NCI-H524 treated with DMSO at 0.1 percent for 48 hours (cell line): ENCODE measurements at places on chromosomes 6 and 20.

DNA sequence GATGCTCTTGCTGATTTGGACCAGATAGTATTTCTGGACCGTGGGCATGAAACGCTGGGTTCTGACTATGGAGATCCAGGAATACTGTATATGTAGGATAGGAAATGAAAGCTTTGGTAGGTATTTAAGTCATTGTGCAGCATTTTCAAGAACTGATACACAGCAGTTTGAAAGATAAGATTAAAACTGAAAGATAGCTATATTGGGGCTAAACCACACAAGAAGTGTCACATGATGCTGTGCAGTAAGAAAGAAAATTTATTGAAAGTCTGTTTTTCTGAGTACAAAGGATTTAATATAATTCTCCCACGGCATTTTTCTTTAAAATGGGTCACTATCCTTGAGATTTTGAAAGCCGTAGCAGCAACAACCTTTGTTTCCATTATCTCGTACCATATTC, 305 bp downstream of the IL17A start:
- no peak for DNase-seq

GRCh38 chr6:81761197-81761596, 8.7 kb upstream of the TENT5A start:
- DNase-seq, result no peak

GRCh38 chr6:81085431-81085790, 667.1 kb downstream of the TENT5A start:
- no peak for DNase-seq

DNA sequence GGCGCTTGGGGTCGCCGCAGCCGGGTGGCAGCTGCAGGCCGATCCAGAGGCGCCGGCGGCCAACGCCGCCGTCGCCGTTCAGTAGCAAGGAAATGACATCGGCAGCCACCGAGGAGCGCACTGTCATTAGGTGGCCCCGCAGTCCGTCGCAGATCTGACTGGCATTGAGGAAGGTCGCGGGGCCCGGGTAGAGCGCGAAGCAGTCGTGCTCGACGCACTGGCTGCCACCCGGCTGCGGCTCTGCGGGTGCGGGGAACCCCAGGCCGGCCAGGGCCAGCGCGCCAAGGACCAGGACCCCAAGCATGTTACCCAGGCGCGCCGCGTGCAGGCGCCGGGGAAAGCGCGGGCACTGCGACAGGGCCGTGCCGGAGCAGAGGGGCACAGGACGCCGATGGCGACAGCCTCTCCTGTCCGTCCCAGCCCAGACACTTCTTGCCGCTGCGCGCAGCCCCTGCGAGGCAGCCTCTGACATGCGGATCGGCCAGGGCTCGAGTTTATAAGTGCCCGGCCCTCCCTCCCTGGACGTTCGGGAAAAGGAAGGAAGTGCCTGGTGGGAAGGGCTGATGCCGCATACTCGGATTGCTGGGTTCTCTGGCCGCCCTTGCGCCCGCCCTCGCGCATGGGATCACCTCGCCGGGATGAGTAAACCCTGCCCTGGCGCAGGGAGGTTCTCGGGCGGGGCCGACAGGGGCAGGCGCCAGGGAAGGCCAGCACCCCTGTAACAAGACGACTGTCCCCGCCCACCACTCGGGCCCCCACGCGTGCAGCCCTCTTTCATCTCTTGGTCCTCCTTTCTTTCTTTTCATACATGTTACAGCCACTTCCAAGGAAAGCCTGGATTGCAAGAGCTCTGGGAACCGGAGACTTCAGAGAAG, at the start of gene THBD:
TSS of gene THBD (minus strand) at position 472 of the 875 bp plus-strand sequence. CDS start at position 304, 168 bp downstream.
- DNase-seq, result no peak

- no peak for DNase-seq
These were observed 74.7 kb downstream of the FAM217A start for GRCh38 chr6:4004249-4004648.

DNA sequence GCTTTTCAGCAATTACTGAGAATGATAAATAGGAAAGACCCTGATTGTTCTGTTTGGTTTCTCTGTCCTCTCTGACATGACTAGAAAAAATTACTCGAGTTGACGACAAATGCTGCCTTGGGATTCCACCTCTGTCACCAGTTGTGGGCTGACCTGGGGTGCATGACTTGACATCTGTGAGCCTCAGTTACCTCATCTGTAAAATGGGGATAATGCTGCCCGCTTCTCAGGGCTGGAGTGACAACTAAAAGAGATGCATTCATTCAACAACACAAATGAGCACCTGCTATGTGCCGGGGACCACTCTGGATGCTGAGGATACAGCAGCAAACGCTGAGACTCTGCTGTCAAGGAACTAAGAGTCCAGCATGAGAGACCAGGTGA, 94.8 kb downstream of the NFATC2 start:
- DNase-seq, result no peak

- no peak for DNase-seq
These were observed 86.9 kb downstream of the TULP4 start for GRCh38 chr6:158399040-158399700.

- DNase-seq, result no peak
These were observed 933 bp upstream of the ADGRB3 start for GRCh38 chr6:68633972-68634725.

- peak; percentile 87 for DNase-seq
These were observed 53.6 kb downstream of the CDH26 start for GRCh38 chr20:60011512-60012507.
